ENCODE measurements at places on chromosomes 4 and X.

DNA sequence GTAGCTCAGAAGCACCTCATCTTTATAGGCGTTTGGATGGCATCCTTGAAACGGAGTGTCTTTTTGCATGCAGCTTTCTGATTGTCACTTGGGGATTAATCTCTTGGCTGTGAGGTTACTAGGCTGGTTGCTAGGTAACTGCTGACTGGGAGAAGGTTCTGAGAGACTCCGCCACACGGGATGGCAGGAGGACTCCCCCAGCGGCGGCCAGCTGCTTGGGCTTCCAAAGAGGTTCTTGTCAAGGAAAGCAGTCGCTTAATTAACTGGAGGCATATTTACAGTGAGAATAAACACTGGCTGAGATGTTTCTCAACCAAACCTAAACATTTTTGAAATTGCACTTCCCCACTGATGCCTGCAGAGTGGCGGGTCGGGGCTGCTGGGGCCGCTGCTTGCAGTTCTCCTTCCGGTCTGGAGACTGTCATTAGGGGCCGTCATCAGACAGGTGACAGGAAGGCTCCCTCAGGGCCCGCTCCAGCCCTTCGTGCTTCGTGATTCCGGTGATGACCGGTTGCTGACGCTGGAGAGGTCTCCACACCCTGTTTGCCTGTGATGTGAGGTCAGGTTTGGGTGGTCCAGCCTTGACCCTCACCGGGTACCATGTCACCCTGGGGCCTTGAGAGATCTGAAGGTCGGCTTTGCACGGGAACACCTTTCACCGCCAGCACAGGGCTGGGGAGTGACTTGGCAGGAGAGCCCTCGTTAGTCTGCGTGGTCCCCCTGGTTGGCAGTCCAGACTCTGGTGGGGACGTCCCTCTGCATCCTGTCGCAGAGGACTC is 9.1 kb downstream of the NSG1 start:
- no peak for DNase-seq

GRCh38 chr4:30789219-30789671 is 69.1 kb downstream of the PCDH7 start:
- DNase-seq: no peak

- DNase-seq: no peak
Measured at GRCh38 chrX:3589474-3589873, 124.0 kb downstream of the PRKX start.

DNA sequence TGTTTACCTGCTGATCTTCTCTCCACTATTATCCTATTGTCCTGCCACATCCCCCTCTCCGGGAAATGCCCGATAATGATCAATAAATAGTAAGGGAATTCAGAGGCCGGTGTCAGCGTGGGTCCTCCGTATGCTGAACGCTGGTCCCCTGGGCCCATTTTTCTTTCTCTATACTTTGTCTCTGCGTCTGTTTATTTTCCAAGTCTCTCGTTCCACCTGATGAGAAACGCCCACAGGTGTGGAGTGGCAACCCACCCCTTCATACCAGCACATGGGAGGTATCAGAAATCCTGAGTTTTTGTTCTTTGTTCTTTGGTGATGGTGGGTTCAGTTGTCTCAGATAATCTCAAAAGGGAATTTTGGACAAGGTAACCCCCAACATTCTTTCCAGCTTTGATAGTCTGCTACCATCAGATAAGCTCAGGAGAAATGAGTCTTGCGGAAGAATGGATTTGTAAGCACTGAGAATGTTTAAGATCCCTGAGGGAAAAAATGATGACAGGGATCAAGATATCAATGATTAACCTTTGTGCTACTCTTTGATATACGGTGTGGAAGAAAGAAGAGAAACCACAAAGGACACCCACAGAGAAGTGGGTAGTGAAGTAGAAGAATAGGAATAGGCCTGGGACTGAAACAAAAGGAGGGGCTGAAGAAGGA is 117.9 kb downstream of the CEP44 start:
- no peak for DNase-seq

DNA sequence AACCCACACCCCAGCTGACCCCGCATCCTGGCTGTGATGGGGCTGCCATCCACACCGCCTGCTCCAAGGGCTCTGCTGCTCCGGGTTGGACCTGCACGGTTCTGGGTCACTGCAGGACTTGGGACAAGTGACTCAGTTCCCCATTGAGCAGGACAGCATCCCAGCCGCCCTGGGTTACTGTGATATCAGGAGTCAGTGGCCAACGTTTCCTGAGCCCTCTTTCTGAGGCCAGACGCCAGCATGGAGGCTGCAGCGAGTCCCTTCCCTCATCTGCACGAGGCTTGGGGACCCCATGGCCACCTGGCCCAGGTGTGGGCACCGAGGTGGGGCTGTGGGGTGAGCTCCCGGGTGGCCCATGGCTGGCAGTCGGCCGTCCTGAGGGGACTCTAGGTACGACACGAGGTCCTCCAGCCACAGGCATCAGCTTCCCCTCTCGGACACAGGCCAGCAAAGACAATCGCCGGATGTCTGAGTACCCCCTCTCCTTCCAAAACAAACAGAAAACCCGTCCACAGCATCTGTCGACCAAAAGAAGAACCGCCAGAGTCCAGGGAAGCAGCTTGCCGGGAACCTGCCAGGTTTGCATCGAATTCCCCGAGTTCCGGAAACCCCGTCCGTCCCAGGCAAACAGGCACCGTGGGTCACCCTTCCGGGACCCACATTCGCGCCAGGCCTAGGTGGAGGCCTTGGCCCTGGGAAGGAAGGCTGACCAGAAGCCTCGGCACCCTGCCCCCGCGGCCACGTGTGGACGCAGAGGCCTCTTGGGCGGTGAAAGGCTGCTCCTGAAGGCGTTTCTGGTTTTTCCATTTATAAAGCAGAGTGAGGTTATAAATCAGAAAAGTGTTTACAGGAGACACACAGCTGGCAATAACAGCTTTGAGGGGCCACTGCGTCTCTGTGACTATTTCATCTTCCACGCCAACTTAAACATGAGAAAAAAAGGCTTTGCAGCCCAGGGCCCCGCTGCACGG is 136.0 kb downstream of the FAM53A start:
- DNase-seq: no peak

DNA sequence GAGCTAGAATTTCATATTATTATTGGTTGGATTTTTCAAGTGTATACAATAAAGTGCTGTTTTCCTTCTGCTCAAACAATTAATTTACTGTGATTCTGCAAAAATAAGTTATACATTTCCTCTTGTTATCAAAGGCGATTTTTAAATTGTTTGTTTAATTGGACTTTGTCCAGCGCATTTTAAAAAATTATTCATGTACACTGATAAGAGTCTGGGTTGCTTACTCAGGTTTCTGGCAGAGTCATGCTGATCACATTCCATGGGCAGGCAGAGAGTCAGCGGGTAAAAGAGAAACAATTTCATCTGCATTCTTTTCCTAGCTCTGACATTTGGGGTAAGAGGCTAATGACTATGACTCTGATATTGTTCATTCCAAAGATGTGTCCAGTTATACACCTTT is 8.9 kb downstream of the FAT4 start:
- no peak for DNase-seq

Measured in hypothalamus (tissue), 51 donors.